ENCODE measurements at places on chromosomes 2 and 18.
A peak's percentile ranks its signal among the peaks of the same experiment; 100 is the strongest.

- DNase-seq: no peak
Measured at GRCh38 chr2:191114403-191114886, 36.3 kb downstream of the STAT4 start.

DNA sequence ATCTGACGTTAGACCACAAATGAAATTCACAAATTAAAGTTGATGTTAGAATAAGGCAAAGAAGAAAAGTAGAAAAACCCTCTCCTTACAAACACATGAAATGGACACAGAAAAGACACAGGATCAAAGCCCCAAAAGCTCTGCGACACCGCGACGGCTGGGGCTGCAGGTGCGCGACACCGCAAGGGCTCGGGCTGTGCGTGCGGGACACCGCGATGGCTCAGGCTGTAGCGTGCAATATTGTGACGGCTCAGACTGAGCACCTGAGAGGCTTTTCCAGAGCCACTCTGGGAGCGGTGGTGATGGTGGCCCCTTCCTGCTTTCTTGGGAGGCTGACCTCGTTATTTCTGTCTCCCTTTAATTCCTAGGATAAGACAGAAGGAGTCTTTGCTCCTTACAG lies 256.9 kb downstream of the TWIST2 start:
- no peak for DNase-seq

GRCh38 chr2:39845460-39846146 lies 66.5 kb upstream of the THUMPD2 start:
- no peak for DNase-seq

- DNase-seq: no peak
Measured at GRCh38 chr2:197358931-197359330, 48.4 kb upstream of the ANKRD44 start.

DNA sequence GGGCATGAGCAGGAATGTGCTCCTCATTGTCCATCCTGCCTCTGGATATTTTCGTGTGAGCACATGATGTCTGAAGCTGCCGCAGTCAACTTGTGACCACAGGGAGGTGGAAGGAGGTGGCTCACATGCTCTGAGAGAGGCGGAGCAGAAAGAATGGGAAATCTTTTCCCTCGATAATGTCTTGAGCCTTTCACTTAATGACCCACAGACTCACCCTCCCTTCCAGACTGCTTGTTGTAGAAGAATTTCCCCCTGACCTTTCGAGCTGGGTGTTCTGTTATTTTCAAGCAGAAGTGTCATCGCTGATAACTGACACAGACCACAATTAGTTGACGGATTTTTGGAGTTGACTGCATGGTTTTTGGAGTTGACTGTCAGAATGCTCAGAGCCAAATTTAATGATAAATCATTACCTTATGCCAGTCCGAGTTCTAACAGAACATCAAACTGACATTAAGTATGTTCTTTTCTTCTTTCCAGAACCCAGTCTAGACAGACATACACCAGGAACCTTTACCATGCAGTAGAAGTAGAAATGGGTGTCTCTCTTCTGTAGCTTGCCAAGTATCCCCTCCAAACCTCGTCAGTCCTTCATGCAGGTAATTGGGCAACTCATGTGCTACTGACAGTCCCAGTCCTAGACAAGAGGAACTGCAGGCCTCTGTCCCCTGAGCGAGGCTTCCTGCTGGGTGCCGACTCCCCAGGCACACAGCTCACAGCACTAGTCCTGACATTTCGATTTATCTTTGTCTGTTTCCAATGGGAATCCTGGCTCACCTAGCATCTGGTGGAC lies 29.4 kb upstream of the RTTN start:
- no peak for DNase-seq

- DNase-seq: no peak
Measured at GRCh38 chr2:237603718-237604362, 13.3 kb upstream of the RAB17 start.

- no peak for DNase-seq
Measured at GRCh38 chr2:1544478-1545069, 131.3 kb downstream of the TPO start.

GRCh38 chr2:173524256-173524955 lies 169.7 kb downstream of the CDCA7 start:
- DNase-seq: no peak

DNA sequence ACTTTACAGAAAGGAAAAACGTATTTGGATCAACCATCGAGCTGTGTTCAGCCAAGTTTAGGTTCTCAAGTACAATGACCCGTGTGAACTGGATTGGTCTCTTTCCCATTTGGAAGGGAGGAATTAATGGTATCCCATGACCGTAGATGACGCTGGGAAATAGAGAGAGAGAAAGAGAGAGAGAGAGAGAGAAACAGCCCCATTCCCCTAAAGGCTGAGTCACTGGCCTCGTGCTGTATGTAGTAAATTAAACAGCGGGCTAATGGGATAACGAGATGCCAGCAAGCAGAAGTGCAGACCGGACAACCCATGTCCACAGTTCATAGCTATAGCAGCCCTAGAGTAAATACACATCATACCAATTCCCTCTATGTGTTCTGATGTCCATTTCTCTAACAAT lies 99.6 kb downstream of the BCL11A start:
- no peak for DNase-seq

DNA sequence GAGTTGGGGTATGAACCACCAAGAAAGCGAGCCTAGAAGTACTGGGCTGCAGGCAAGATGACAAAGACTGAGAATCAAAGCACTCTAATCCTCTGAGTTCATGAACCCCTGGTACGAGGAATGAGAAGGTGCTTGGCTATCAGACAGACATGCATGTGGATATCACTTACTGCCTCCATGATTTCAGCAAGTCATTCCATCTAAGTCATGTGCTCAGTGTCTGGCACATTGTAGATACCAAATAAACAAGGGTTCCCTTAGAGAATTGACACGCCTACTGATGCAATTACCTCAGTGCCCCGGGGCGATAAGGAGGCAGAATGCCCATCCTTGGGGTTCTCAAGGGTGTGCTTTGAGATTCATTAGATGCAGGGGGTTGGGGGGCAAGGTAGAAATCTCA lies 125.6 kb upstream of the PKDCC start:
- no peak for DNase-seq

GRCh38 chr2:40488101-40488601 lies 36.3 kb upstream of the SLC8A1 start:
- no peak for DNase-seq

DNA sequence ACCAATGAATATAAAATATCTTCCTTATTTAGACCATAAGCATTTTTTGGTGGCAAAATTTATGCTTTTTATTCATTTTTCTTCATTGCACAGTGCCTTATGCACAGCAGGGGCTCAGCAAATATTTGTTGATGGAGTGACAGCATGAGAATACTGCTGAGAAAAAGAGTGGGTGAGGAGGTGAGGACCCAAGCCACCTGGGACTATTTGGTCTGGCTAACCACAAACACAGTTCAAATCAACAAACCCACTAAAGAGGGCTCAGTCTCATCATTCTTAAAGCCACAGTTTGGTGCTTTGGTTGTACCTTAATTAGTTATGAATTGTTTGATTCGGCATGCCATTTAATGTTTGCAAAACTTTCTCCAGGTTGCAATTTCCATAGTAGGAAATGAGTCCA lies 183.5 kb upstream of the ZNF521 start:
- no peak for DNase-seq

DNA sequence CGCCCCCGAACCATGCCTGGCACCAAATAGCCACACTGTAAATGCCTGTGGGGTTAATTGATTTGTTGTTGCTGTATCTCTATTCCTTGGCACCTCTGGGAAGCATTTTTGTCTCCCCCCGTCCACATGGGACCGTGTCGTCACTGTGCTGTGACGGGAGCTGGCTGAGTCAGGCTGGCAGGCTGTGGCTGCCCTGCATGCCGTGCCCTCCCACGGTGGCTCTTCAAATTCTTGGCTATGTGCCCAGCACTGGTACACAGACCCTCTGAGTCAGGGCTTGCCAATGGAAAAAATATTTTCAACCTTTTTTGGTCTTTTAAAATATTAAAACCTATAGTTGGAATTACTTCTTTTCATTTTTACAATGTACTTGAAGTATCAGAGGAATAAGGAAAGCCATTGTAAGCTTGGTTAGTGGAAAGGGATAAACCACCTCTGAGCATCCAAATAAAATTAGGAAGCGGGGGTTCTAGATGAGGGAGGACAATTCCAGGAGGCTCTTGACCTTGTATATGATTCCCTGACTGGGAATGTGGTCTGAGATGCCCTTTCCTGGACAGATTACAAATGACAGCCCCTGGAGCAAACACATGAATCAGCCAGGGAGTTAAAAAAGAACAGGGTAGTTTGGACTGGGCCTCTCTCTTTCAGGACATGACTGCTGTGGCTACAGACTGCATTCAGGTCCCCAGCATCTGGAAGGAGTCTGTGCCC lies 59.4 kb downstream of the DGKD start:
- DNase-seq: peak; percentile 60

GRCh38 chr2:215371915-215372897 lies 60.3 kb downstream of the ATIC start:
- DNase-seq: no peak

GRCh38 chr18:49561289-49562193 lies at the start of gene LIPG:
TSS of gene LIPG (plus strand) at chr18:49562057. CDS start at chr18:49562309, 252 bp downstream.
- peak; percentile 75 for DNase-seq

DNA sequence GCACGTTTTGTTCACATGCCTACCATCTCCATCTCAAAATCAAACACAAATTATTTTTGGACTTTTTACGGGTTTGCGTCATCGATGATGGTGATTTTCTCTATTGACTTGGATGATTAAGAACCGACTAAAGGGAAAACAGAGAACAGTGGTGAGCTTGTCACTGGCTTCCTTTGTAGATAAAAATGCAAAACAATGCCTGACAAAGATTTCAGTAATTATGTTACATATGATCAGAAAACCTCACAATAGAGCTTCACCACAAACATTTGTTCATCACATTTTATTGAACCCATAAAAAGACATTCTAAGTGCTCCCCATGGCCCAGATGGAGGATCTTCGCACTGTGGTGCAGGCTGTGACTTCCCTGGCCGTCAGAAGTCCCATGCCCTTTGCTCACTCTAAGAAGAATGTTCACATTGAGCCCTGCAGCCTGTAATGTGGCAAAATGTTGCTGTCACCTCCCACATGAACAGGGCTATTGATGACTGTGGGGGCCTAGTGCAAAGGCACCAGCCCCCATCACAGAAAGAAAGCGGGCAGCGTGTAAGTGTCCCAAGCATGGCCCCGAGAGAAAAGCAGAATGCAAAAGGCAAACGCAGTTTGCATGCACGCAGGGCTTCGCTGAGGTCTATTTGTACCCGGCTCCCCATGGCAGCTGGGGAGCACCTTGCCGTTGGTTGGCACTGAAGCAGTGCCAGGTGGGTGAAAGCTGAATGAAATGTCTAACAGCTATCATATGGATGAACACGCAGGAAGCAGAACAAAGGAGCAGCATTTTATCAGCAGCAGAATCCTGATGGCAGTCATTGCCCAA lies 60.6 kb downstream of the BCL2 start:
- peak; percentile 88 for DNase-seq

GRCh38 chr18:56168049-56168781 lies 470.2 kb downstream of the TXNL1 start:
- DNase-seq: no peak
